ENCODE measurements at places on chromosomes 1 and 21.
A peak's percentile ranks its signal among the peaks of the same experiment; 100 is the strongest.

- H3K36me3 ChIP-seq, result no peaks in the 10 kb centered on the region
- no peak for DNase-seq
- H3K27me3 ChIP-seq, result no peaks in the 10 kb centered on the region
- no peak overlapping the region for H3K27ac ChIP-seq
- H3K4me3 ChIP-seq, result no peak overlapping the region
- H3K4me1 ChIP-seq, result peaks cover 20% of the 10 kb centered on the region
Measured at GRCh38 chr1:207414606-207415108, 39.5 kb upstream of the CR2 start.

DNA sequence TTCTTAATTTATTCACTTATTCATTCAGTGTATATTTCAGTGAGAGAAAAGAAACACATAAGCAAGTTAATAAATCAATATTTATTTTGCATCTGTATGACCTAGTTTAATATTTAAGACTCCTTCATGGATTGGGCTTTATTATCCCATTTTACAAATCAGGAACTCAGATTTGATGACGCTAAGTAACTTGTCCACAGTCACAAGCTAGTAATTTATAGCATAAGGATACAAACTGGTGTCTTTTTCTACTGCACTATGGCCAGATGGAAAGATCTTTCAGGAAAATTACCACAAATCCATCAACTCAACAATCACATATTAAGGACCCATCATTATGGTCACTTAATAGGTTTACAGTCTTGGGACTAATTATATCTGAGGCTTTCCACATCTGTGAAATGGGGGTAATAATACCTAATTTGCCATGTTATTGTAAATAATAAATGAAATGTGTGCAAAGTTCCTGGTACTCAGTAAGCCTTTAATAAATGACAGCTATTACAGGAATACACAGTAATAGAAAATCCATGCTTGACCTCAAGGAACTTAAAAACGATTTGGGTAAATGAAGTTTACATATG lies 13.3 kb downstream of the CDKN2C start:
- H3K4me1 ChIP-seq, result peaks cover 3% of the 10 kb centered on the region
- no peaks in the 10 kb centered on the region for H3K36me3 ChIP-seq
- no peak overlapping the region for H3K4me3 ChIP-seq
- H3K27me3 ChIP-seq, result peaks cover 13% of the 10 kb centered on the region
- DNase-seq, result no peak
- no peak overlapping the region for H3K27ac ChIP-seq

GRCh38 chr1:19664453-19665185 lies at the start of gene HTR6:
Gene HTR6, plus strand, starts transcription at chr1:19664875. Its CDS starts 879 bp downstream, at chr1:19665754.
- no peaks in the 10 kb centered on the region for H3K36me3 ChIP-seq
- H3K4me3 ChIP-seq, result peak within 1 kb of the TSS; percentile 45
- H3K27ac ChIP-seq, result no peak within 1 kb of the TSS
- H3K4me1 ChIP-seq, result peaks cover 30% of the 10 kb centered on the region
- H3K27me3 ChIP-seq, result peaks cover 43% of the 10 kb centered on the region

GRCh38 chr1:163414778-163415177 lies 93.0 kb downstream of the NUF2 start:
- H3K4me3 ChIP-seq, result no peak overlapping the region
- DNase-seq, result no peak
- peaks cover 2% of the 10 kb centered on the region for H3K27me3 ChIP-seq
- no peaks in the 10 kb centered on the region for H3K4me1 ChIP-seq
- H3K36me3 ChIP-seq, result no peaks in the 10 kb centered on the region

DNA sequence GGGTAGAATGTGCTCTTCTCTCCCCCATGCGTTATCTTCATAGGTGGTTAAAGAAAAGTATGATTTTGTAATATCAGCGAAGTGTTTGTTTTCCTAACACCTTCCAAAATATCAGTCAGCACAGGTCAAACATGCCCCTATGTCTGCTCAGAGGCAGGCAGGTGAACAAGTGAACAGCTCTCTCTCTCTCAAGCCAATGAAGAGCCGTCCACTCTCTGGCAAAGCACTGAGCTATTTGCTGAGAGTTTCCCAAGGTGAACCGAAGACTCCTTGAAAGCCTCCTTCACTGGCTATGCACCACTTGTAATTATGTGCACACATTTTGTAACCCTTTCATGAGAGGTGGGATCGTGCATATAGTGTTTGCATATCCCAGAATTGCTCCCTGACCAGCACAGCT lies 47.7 kb downstream of the ST6GALNAC3 start:
- H3K4me3 ChIP-seq, result no peak overlapping the region
- no peak for DNase-seq
- no peaks in the 10 kb centered on the region for H3K4me1 ChIP-seq
- no peaks in the 10 kb centered on the region for H3K36me3 ChIP-seq
- no peak overlapping the region for H3K27ac ChIP-seq

DNA sequence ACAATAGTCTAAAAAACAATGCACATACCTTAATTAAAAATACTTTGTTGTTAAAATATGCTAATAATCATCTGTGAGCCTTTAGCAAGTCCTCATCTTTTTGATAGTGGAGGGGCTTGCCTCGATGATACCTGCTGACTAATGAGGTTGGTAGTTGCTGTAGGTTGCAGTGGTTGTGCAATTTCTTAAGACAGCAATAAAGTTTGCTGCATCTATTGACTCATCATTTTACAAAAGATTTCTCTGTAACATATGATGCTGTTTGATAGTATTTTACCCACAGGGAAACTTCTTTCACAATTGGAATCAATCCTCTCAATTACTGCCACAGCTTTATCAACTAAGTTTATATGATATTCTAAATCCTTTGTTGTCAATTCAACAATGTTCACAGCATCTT lies 7.6 kb downstream of the C1orf87 start:
- no peak overlapping the region for H3K27ac ChIP-seq
- H3K36me3 ChIP-seq, result no peaks in the 10 kb centered on the region
- no peak for DNase-seq
- no peak overlapping the region for H3K4me3 ChIP-seq
- no peaks in the 10 kb centered on the region for H3K4me1 ChIP-seq

- H3K27ac ChIP-seq, result no peak overlapping the region
- H3K4me3 ChIP-seq, result no peak overlapping the region
- H3K27me3 ChIP-seq, result peaks cover 34% of the 10 kb centered on the region
- DNase-seq, result no peak
- H3K36me3 ChIP-seq, result no peaks in the 10 kb centered on the region
- H3K4me1 ChIP-seq, result peaks cover 51% of the 10 kb centered on the region
Measured at GRCh38 chr1:10905841-10906655, 106.4 kb upstream of the TARDBP start.
